ENCODE measurements at places on chromosomes 7 and 10.

DNA sequence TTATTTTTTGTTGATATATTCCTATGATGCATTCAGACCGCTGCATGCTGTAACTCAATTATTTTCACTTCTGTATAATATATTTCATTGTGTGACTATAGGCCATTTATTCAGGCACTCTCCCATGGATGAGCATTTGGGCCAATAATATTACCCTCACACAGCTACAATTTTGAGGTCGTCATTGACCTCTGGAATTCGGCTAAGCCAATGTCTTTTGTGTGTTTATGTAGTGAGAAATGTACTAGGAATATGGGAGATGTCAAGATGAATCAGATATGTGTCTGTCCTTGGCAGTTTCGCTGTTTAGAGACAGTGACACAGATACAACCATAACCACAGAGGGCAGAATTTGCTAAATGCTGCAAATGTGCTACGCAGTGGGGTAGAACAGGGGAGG lies 474.2 kb downstream of the ADRA2A start:
- no peak for DNase-seq

GRCh38 chr7:116145245-116145852 lies 65.0 kb upstream of the TES start:
- DNase-seq: no peak

GRCh38 chr7:68559518-68559917 lies 1038.8 kb upstream of the AUTS2 start:
- DNase-seq: no peak

GRCh38 chr10:24722676-24723385 lies 856 bp downstream of the ARHGAP21 start:
- DNase-seq: peak; percentile 40

DNA sequence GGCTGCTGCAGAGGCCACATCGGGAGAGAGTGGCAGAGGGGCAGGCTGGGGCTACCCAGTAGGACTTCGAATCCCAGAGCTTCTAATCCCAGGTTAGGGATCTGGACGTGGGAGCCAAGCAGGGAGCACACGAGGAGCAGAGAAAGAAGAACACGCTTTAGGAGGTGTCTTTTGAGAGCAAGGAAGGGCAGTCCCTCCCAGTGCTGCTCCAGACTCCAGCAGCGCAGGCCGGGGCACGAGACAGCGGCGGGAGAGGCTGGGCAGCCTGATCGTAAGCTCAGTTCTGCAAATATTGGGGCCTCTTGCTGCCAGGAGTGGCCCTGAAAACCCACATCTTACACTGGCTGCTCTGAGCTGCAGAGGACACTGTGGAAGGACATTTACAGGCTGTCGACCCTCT lies 75.9 kb downstream of the HIPK2 start:
- DNase-seq: no peak

DNA sequence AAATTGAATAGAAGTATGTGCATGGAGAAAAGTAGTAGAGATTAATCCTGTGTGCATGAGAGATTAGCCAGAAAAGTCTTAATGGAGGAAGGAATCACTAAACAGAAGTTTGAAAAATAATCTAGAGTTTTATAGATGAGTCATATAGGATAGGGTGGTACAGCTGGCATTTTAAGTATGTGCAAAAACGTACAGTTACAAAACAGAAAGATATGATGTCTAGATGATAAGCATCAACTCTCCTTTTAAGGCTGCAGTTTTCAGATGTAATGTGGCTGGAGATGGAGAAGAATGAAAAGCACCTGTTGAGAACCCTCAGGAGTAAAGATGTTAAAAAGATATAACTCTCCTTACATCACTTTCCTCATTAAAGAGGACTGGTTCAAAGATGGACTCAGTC lies 271.3 kb downstream of the STK31 start:
- no peak for DNase-seq

DNA sequence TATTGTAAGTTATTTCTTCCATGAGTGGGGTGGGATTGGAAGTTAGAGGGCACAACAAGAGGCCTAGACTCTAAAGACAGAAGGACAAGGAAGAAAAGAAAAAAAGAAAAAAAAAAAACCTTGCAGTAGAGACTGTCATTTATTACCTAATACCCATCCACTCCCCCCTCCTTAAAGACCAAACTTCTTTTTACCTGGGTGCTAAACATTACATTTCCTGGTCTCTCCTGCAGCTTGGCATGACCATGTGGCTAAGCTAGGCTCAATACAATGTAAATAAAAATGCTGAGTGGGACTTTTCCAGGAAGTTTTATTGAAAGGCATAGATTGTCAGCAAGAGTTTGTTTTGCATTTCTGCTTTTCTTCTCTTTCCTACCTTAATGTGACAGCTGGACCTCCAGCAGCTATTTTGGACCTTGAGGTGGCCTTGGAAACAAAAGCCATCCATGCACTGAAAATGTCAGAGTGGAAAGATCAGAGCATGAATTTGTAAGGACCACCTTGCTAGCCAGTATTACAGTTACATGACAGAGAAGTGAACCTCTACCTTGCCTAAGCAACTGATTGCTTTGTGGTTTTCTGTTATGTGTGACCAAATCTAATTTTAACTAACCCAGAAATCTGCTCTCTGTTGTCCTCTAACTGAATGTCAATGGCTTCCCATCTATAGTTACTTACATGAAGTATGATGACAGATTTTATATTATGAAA lies 81.3 kb upstream of the SFMBT2 start:
- DNase-seq: no peak

DNA sequence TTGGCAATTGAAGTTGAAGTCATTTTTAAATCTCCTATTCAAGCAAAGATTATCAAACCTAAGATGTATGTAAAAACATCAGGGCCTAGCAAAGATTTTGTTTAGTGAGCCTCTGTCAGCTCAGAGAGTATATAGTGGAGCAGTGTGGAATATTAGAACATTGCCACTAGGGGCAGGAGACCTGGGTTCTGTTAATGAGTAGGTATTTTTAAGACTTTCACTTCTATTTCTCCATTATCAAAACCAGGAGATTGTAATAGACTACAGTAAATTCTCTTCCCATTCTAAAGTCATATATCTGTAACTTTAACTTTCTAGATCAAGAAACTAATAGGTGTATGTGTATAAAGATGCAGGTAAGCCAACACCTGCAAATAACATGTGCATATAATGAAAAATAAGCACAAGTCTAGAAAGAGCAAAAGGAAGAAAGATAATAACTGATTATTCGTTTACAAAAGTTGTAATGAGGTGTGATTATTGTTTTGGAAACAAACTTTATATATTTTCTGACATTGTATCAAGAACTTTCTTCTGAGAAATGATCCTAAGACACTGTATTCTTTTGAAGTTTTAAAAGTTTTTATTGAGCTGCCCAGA lies 64.4 kb downstream of the KCND2 start:
- no peak for DNase-seq

- DNase-seq: no peak
Observed at GRCh38 chr7:130914554-130915294, 180.7 kb upstream of the KLF14 start.

GRCh38 chr7:140564643-140565042 lies 76.0 kb downstream of the DENND2A start:
- no peak for DNase-seq

- DNase-seq: peak; percentile 71
Observed at GRCh38 chr7:91264924-91265681, 870 bp downstream of the FZD1 start.

GRCh38 chr10:15571575-15571974 lies 148.1 kb downstream of the ITGA8 start:
- peak; percentile 8 for DNase-seq

GRCh38 chr10:72340510-72341261 lies 14.0 kb downstream of the DNAJB12 start:
- DNase-seq: peak; percentile 53

- DNase-seq: no peak
Observed at GRCh38 chr7:35037211-35037525, at the start of gene DPY19L1. Gene DPY19L1, minus strand, starts transcription at chr7:35037485. Its CDS starts 91 bp downstream, at chr7:35037394.

GRCh38 chr7:138304071-138304320 lies 156.1 kb upstream of the TRIM24 start:
- no peak for DNase-seq

GRCh38 chr7:65269150-65269856 lies 104.4 kb upstream of the ZNF92 start:
- no peak for DNase-seq

- DNase-seq: no peak
Observed at GRCh38 chr7:37920849-37921805, 687 bp downstream of the EPDR1 start.

GRCh38 chr7:30804078-30804661 lies 33.0 kb downstream of the MINDY4 start:
- peak; percentile 94 for DNase-seq

- DNase-seq: no peak
Observed at GRCh38 chr7:109094-109493, 83.3 kb upstream of the FAM20C start.

GRCh38 chr7:55265836-55266642 lies 99.1 kb upstream of the LANCL2 start:
- DNase-seq: no peak

- no peak for DNase-seq
Observed at GRCh38 chr10:114172216-114172615, 1.8 kb downstream of the CCDC186 start.

DNA sequence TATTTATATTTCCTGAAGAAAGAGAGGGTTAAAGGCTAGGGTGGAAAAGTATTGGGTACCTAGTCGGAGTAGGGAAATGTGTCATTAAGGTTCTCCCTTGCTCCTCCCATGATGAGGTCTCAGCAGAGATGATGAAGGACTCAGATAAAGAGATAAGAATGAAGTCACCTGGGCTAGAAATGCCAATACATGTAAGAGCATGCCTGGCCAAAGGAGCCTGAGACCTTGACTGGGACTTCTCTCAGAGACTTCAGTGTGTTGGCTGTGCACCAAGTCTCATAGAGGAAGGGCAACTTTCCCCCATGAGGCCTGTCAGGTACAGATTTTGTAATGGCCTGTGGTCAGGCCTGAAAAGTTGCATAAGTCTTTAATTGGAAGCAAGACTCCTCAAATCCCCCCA lies 361.0 kb upstream of the CDC14C start:
- DNase-seq: no peak

DNA sequence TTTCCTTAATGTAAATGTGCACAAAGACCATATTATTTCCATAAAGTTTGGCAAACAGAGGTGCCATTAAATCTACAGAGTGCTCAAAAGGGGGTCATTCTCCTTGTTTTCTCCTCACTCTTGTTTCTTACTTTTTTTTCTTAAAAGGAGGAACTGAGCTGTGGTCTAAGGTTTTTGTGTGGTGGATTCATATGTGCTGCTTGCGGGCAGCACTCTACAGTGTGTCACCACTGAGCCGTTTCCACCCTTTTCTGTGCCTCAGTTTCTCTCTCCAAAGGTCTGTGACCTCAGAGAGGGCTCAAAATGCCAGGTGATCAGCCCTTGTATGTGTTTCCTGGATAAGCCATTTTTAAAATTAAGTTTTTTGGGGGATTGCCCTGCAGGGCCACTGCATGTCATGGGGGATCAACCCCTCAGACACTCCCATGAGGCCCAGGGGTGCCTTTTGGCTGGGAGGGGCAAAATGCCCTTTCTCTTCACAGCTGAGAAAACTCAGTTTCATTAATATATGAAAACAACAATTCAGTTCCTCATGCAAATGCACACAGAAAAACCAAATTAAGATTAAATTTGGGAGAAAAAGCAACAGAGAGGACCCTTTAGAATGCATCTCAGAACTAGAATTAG lies 56.9 kb upstream of the VOPP1 start:
- DNase-seq: no peak

GRCh38 chr7:123864966-123865365 lies 20.0 kb downstream of the HYAL4 start:
- no peak for DNase-seq

GRCh38 chr10:132065491-132066105 lies at the start of gene JAKMIP3:
Gene JAKMIP3, plus strand, starts transcription at chr10:132065946. Its CDS starts 38,863 bp downstream, at chr10:132104809.
- DNase-seq: peak; percentile 78

- DNase-seq: no peak
Observed at GRCh38 chr7:91527460-91527859, 263.2 kb downstream of the FZD1 start.

DNA sequence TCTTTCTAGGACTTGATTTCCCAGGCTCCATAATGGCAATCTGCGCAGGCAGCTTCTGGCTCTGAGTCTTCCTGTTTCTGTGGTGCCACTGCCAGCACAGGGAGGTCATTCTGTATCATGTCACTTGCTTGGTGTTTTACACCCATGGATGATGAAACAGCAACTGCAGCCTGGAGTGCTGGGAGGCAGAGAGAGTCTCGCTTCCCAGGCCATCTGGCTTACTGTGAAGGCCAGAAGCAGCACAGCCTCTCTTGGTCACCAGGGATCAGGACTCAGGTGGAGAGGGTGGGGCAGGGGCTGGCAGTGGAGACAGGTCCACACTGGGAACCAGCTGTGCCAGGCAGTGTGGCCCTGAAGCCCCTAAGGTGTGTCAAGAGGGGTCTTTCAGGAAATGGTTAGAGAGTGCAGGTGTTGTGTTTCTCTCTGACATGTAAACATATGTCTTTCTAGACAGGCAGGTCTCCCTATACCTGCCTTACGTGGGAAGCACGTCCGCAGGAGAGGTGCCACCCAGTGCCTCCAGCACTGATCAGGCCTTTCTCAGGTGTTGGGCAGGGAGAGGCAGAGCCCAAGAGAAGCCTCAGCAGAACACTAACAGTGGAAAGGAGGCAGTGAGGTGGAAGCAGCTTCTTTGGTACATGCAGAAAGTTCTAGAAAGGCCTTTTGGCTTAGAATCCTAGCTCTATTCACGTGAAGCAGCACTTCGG lies 71.4 kb downstream of the INSIG1 start:
- no peak for DNase-seq

DNA sequence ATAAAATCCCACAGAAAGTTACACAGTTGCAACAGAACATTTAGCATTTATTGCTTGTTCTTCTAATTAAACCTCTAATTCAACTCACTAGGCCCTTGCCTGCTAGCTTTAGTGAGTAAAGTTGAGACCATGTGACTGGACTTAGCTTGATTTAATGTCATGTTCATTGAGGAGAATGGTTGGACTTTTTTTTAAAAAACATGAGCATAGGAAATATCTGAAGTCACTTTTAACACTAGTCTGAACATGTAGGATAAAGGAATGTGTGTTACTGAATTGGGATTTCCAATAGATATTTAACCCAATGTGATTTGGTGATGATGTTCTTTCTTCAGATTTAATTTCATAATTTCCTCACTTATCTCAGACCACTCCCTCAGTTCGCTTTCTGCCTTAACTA lies 24.6 kb upstream of the GLCCI1 start:
- no peak for DNase-seq

DNA sequence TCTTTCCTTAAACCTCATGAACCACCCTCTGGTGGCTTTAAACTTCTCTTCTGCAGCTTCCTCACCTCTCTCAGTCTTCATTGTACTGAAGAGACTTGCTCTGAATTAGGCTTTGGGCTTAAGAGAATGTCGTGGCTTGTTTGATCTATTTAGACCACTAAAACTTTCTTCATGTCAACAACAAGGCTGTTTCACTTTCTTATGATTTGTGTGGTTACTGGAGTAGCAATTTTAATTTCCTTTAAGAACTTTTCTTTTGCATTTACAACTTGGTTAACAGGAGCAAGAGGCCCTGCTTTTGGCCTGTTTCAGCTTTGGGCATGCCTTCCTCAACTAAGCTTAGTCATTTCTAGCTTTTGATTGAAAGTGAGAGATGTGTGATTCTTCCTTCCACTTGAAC lies 38.1 kb upstream of the CDHR3 start:
- no peak for DNase-seq

DNA sequence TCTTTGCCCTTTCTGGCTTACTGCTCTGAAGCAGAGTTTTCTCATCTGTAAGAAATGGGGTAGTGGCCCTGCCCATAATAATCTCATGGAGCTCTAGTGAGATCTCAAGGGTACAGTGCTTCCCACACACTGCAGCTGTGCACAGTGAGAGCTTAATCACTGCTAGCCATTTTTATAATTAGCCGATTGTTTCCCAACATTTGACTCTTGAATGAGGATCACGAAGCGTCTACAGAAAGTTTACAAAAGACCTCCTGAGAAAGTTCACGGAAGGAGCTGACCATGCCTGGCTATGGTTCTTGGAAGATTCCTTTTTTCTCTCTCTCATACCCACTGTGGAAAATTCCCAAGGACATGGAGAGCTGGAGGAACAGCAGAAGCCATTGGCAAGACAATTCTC lies 70.4 kb downstream of the FAM171A1 start:
- DNase-seq: no peak

Measured in HCEC 1CT (cell line).